ENCODE measurements at places on chromosomes 5 and 9.

DNA sequence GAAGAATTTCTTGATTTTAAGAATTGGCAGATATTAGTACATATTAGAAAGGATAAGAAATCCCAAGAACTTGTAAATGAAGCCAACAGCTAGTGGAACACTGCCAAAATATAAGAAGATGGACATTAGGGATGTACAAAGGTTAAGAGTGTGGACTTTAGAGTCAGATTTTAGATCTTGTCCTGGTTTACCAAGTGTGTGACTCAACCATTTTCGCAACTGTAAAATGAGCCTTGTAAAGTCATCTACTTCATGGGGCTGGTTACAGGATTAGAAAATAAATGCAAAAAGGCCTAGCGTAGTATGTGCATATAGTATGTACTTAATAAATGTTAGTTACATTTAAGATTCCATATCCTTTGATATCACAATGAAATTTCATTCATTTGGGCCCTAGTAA is 260.0 kb downstream of the RAB3C start:
- DNase-seq, result no peak

DNA sequence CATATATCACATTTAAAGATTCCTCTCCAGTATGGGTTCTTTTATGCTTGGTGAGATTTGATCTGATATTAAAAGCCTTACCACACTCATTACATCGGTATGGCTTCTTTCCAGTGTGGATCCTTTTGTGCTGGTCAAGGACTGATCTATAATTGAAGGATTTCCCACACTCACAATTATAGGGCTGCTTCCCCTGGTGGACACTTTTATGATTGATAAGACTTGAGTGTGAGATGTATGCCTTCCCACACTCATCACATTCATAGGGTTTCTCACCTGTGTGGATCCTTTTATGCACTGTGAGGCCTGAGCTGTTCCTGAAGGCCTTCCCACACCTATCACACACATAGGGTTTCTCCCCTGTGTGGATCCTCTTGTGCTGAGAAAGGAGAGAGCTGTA is 12.2 kb downstream of the ZFP62 start:
- DNase-seq, result no peak

GRCh38 chr9:7316166-7316795 is 483.3 kb downstream of the DMAC1 start:
- DNase-seq, result no peak

DNA sequence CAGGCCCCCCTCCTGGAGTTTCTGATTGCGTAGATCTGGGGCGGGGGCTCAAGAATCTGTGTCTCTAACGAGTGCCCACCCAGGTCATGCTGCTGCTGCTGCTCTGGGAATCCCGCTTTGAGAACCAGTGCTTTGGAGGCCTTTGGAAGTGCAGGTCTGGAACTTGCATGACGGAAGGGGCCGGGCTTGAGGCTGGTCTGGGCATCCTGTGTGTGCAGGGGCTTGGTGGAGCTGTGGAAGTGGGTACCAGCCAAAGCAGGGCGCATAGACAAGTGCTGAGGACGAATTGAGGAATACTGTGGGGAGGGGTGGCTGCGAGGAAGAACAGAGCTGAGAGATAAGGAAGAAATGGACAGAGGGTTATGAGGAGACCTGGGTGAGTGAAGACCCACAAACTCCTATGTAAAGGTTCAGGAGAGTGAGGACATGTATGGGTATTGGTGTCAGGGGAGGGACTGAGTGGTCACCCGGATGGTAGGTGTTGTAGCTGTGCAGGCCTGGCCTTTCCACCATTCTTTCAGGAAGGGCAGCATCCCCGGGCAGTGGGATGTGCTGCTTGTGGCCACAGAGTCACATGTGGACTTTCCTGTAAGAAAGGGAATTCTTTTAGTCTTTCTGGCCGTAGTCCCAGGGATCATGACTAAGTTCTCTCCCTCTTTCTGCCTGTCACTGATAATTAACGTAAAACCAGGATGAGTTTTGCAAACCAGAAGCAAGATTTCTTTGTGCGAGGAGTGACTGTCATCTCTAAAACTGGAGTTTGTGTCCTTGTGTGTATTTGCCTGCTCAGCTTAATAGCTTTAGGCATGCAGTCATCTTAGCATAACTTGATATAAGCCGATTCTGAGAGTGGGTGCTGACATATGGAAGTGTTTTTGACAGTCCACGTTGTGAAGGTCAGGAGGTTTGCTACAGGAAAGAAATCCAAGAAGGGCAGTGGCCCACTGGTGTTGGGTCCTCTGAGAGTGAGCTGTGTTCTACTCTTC is 43.3 kb upstream of the TJP2 start:
- no peak for DNase-seq

Data from NCI-H1417 treated with DMSO at 0.1 percent for 48 hours (cell line).